Stimulated activated CD4-positive, alpha-beta T cell treated with anti-CD3 and anti-CD28 coated beads, Interleukin-1b, Interleukin-23, amount 100 ng/mL, for 4 hours (primary cell): ENCODE measurements at places on chromosomes 7 and 10.

- DNase-seq: no peak
Observed at GRCh38 chr7:95097291-95097690, 189.9 kb downstream of the PPP1R9A start.

- no peak for DNase-seq
Observed at GRCh38 chr10:123355748-123356481, 201.7 kb downstream of the BUB3 start.

DNA sequence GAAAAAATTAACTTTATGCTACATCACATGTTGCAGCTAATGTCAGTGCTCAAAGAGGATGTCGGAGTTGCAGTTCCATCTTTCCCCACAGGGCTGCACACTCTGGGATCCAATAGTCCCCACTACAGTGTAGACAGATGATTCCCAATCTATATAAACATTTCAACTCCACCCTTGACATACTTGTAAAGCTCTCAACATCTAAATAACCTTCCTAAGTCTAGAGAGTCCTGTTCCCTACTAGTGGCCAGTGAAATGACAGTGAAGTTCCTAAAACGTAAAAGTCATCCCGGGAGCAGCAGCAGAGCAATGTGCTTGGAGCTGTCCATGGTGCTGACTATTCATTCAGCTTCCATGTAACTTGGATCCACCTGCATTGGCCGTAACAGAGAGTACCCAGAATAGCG is 145.1 kb downstream of the GRM8 start:
- peak; percentile 5 for DNase-seq

- no peak for DNase-seq
Observed at GRCh38 chr7:106339513-106340246, 54.9 kb upstream of the NAMPT start.

GRCh38 chr10:86970162-86970981 is 2.1 kb downstream of the ADIRF start:
- DNase-seq: no peak

DNA sequence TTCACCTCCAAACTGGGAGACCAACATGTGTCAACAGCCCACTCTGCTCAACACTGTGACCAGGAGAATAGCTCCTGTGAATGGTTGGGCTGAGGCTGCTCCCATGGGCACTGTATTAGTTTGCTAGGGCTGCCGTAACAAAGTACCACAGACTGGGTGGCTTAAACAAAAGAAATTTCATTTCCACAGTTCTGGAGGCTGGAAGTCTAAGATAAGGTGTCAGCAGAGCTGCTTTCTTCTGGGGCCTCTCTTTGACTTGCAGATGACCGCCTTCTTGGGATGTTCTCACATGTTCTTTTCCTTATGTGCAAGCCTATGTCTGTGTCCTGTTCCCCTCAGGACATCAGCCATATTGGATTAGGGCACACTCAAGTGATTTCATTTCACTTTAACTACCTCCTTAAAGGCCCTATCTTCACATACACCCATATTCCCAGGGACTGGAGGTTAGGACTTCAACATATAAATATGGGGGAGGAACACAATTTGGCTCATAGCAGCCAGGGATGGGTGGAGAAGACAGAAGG is 90.3 kb downstream of the CPED1 start:
- no peak for DNase-seq

GRCh38 chr10:33807531-33808359 is 473.3 kb upstream of the NRP1 start:
- no peak for DNase-seq

GRCh38 chr7:45404622-45405021 is 169.5 kb upstream of the ADCY1 start:
- no peak for DNase-seq

GRCh38 chr10:75654171-75654771 is 222.8 kb downstream of the LRMDA start:
- DNase-seq: no peak

DNA sequence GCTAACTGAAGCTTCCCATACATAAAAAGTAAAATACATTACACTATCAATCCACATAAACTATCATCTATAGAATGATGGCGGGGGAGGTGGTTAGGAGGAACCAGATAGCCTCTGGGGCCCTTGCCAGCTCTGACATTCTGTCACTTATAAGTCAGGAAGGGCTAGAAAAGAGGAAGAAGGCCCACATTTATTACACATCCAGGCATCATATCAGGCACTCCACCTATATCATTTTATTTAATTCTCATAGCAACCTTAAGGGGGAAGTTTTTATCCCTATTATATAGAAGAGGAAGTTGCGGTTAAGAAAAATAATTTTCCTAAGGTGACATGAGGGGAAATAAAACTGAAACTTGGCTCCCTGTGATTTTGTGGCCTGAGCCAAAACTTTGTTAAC is 29.9 kb downstream of the HEPACAM2 start:
- DNase-seq: no peak

DNA sequence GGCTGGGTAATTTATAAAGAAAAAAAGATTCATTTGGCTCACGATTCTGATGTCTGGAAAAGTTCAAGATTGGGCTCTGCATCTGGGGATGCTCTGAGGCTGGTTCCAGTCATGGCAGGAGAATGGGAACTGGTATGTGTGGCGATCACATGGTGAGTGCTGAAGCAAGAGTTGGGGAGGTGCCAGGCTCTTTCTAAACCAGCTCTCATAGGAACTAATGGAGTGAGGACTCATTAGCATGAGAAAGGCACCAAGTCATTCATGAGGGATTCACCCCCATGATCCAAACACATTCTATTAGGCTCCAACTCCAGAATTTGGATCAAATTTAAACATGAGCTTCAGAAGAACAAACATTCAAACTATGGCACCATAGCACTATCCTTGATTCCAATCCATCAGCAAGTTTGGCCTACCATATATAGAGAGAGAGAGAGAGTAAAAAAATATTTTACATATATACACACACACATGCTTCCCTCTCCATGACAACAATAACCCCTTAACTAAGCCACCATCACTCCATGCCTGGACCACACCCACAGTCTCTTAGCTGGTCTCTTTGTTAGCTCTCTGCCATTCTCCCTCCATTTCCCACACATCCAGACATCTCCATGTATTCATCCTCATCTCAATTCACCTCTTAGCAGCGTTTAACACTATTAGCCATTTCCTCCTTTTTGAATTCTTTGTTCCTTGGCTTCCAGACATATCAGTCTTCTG is 57.9 kb downstream of the NPY start:
- no peak for DNase-seq

DNA sequence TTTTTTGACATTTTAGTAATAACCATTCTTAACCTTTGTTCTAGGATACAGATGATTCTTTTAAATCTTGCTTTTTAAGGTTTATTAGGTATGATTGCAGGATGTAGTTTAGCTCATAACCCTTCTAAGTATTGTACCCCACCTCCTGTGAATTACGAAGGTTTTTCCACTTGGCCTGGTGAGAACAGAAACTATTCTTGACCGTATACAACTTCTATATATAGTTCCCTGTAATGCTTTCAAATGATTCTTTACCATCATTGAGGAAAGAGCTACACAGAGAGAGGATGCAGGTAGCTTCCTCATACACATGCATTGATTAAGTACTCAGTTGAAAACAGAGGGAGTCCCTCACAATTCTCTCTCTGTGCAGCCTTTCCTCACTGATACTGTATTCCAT is 86.3 kb downstream of the PALS2 start:
- no peak for DNase-seq

GRCh38 chr10:50497758-50498157 is 126.0 kb downstream of the SGMS1 start:
- no peak for DNase-seq

GRCh38 chr7:105638902-105639495 is 57.7 kb upstream of the EFCAB10 start:
- DNase-seq: no peak

DNA sequence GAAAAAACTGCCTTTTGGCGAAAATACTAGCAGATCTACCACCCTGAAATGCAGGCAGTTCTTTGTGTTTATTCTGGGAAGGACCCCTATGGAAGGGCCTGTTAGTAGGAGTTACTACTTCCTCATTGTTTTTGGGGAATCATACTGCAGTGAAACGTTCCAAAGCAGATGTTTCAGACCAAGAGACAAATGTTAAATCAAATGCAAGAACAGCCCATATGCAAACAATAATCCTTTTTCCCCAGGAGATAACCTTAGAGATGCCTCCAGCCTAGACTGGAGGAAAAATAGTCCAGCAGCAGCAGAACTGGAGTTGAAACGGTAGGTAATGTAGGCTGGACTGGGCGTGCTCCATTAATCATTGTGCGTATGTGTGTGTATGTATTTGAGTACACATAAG is 65.9 kb upstream of the VWDE start:
- DNase-seq: no peak

DNA sequence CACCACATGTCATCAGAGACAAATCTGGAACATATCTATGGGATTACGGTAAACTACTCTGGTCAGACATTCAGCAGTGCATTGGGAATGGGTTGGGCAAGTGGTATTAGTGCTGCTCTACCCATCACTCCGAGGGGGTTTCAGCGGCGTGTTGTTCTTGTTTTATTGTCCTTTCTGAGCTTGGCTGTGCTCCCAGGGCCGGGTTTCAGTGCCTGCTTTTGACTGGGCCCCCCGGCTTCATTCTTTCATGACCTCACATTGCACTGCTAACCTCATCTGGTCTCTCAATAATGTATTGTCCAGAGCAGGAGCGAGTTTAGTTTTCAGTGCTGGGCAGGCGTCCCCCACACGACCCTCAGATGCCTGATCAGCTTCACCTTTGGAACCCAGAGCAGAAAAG is 364.6 kb downstream of the PAXIP1 start:
- DNase-seq: no peak

DNA sequence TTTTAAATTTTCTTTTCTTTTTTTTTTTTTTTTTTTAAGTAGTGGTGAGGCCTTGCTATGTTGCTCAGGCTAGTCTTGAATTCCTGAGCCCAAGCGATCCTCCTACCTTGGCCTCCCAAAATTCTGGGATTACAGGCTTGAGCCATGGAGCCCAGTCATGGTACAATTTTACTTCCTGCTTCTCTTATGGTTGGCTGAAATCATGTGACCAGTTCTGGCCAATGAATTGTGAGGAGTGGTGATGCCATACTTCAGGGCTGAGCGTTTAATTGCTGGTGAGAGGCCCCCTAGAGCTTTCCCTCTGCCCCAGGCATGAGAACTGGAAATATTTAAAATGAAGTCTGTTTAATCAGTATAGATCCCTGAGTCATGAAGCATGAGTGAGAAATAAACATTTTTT is 22.2 kb upstream of the BAIAP2L1 start:
- DNase-seq: no peak

GRCh38 chr7:27143023-27143949 is at the start of gene HOXA5:
Gene HOXA5, minus strand, starts transcription at chr7:27143681. Its CDS starts 74 bp downstream, at chr7:27143607.
- DNase-seq: no peak

DNA sequence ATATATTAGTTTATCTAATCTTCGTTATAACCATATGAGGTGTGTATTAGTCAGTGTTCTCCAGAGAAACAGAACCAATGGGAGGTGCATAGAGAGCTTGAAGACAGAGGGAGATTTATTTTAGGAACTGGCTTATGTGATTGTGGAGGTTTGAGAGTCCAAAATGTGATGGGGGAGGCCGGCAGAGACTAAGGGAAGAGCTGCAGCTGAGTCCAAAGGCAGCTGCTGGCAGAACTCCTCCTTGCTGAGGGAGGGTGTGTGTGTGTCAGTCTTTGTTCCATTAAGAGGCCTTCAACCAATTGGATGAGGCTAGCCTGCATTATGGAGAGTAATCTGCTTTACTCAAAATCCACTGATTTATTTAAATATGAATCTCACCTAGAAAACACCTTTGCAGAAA is 165.1 kb downstream of the SH3PXD2A start:
- no peak for DNase-seq

- no peak for DNase-seq
Observed at GRCh38 chr10:132975831-132976682, 33.7 kb upstream of the CFAP46 start.

GRCh38 chr7:107528461-107528860 is 35.3 kb downstream of the COG5 start:
- DNase-seq: no peak

GRCh38 chr10:15262036-15262713 is 93.7 kb upstream of the NMT2 start:
- DNase-seq: no peak

DNA sequence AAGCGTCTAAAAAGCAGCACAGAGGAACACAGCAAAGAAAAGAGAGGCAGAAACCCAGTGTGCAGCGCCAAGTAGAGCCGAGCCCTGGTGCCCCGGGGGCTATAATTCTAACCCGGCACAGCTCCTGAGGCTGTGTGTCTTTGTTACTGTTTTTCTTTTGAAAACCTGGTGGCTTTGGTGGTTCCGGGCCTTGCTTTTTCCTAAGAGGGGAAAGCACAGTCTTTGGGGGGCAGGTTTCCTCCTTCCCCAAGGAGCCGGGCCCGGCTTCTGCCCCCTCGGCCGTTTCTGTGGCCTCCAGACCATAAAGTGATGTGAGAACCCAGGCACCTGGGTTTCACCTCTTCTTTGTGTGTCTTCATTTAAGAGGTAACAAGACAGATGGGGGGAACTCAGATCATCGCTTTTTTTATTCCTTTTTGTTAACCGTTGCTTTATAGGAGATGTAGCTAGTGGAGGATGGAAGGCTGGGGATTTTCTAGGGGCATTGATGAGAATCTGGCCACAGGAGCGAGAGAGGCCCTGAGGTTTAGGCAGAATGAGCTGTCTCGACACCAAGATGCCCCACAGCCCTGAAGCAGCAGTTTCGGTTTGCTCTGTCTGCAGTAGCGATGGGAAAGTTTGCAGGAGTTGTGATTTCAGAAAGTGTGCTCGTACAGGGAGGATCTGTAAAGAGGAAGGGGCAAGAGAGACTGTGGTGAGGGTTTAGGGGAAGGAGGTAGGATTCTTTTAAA is 367.8 kb upstream of the GALNT17 start:
- no peak for DNase-seq

GRCh38 chr7:157895520-157896375 is 558.9 kb downstream of the DNAJB6 start:
- DNase-seq: no peak

GRCh38 chr7:132430861-132431822 is 145.1 kb downstream of the PLXNA4 start:
- no peak for DNase-seq

DNA sequence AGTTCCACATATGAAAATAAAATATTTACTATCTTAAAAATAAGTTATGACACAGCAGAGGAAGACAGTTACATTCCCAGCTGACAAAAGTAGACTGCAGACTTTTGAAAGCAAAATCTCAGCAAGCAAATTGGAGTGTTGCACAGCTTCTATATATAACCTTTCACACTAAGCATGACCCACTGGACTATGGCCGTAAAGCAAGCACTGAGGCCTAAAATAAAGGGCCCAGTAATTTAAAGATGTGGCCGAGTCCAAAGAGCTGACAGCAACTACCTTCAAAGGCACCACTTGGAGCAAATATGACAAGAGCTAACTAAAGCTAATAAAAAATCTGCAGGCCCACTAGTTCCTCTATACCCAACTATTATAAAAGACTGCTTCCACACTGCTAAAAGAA is 6.5 kb downstream of the GDI2 start:
- no peak for DNase-seq

DNA sequence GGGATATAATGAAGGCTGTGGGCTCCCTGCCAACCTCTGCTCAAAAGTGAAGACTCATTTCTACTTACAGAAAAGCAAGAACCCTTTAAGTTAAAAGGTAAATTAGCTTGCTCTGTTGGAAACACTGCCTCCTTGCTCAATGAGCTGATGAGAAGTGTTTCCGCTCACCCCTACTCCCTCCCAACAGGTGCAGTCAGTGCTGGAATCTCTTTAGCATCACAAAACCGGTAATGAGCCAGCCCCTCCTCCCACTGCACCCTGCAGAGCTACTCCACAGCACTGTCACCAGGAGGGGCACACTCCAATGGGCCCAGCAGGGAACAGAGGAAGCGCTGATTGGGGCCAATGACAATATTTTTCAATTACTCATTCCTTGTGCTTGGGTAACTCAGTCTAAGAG is 262.5 kb downstream of the TCERG1L start:
- DNase-seq: no peak
